ENCODE measurements at places on chromosomes 11 and 22.

GRCh38 chr11:119832202-119832935 is 103.4 kb upstream of the NECTIN1 start:
- peak; percentile 59 for DNase-seq
- peaks cover 3% of the 10 kb centered on the region for H3K4me1 ChIP-seq
- no peaks in the 10 kb centered on the region for H3K36me3 ChIP-seq
- no peak overlapping the region for H3K4me3 ChIP-seq

- no peaks in the 10 kb centered on the region for H3K36me3 ChIP-seq
- H3K4me3 ChIP-seq: no peak overlapping the region
- no peak overlapping the region for H3K27ac ChIP-seq
- peaks cover 1% of the 10 kb centered on the region for H3K4me1 ChIP-seq
- no peak for DNase-seq
Observed at GRCh38 chr11:7973011-7973410, 7.8 kb upstream of the NLRP10 start.

DNA sequence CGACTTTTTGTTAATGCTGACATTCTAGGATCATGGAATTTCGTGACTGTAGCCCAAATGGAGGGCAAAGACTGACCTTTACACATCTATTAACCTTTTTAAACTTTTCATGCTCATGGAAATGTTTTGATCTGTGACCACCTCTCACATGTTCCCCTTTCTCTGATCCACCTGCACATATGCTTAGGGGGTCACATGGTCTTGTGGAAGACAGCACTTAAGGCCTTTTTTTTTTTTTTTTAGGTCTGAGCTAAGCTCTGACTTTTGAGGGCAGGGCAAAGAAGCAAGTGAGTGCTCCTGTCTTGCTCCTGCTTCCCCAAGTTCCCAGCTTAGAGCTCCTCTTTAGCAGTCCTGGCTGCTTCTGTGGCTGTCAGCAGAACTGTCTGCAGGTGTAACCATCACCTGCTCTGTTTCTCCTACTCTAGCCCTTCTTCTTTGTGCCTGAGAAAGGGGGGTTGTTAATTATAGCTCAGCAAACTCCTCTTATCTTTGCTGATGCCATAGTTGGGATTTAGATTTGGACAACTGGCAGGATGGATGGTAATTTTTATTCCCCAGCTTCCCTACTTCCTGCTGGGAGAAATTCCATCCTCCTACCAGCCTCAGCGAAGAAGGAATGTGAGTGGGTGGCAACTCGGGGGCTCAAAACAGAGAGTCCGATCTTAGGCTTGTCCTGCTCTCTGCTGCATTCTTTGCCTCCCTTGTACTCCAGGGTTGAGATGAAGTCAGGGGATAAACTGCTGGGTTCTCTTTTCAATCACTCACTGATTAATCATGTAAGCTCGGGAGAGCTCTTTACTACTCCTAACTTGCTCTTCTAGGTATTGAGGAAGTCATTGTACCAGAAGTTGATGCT is 64.4 kb downstream of the GRAMD1B start:
- H3K4me3 ChIP-seq: no peak overlapping the region
- H3K36me3 ChIP-seq: no peaks in the 10 kb centered on the region
- H3K4me1 ChIP-seq: peaks cover 5% of the 10 kb centered on the region
- no peaks in the 10 kb centered on the region for H3K27me3 ChIP-seq

DNA sequence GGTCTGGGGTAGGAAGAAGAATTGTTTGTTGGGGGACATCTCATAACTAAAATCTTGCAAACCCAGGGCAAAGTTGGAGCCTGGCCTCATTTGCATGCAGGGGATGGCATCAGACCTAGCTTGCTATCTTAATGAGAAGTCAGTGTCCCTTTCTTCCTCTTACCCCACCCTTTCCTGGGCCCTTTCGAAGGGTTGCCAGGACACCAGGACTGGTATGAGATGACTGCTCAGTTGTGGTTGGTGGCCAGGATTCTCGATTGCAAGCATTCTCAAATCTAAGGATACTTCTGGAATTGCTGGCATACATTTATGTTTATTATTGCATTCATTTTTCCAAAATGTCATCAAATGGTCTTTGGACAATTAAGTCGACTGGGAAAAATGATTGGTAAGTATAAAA is 131.0 kb downstream of the SLC1A2 start:
- H3K36me3 ChIP-seq: no peaks in the 10 kb centered on the region
- no peak overlapping the region for H3K27ac ChIP-seq
- no peaks in the 10 kb centered on the region for H3K4me1 ChIP-seq
- no peak for DNase-seq
- H3K27me3 ChIP-seq: no peaks in the 10 kb centered on the region

GRCh38 chr11:120882175-120882574 is 141.7 kb upstream of the TBCEL start:
- peaks cover 5% of the 10 kb centered on the region for H3K4me1 ChIP-seq
- H3K36me3 ChIP-seq: no peaks in the 10 kb centered on the region
- no peak for DNase-seq
- H3K27me3 ChIP-seq: no peaks in the 10 kb centered on the region
- no peak overlapping the region for H3K4me3 ChIP-seq

GRCh38 chr11:93840981-93841380 is 9.4 kb downstream of the VSTM5 start:
- H3K27me3 ChIP-seq: no peaks in the 10 kb centered on the region
- no peak overlapping the region for H3K27ac ChIP-seq
- H3K4me1 ChIP-seq: peaks cover 2% of the 10 kb centered on the region
- no peak overlapping the region for H3K4me3 ChIP-seq
- H3K36me3 ChIP-seq: no peaks in the 10 kb centered on the region

- DNase-seq: no peak
- no peak overlapping the region for H3K4me3 ChIP-seq
- no peaks in the 10 kb centered on the region for H3K27me3 ChIP-seq
- H3K27ac ChIP-seq: no peak overlapping the region
- H3K4me1 ChIP-seq: no peaks in the 10 kb centered on the region
- H3K36me3 ChIP-seq: peaks cover 31% of the 10 kb centered on the region
Observed at GRCh38 chr11:72007587-72007986, 8.9 kb downstream of the IL18BP start.

DNA sequence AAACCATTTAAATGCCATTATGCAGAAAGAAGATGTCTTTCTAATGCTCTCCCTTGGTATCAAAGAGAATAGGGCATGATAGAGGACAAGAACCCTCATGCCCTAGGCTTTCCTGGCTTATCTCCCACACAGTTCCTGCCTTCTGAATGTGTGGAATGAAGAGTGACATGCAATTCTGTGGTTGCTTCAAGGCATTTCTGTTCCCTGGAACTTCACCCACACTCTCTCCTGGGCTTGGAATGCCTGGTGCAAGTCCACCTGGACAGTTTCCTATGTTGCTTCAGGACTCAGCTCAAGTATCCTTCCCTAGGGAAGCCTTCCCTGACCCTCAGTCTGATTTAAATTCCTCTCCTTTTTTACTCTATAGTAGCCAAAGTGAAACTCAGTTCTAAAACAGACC is 53.8 kb upstream of the DRD2 start:
- H3K4me1 ChIP-seq: no peaks in the 10 kb centered on the region
- no peak overlapping the region for H3K27ac ChIP-seq
- H3K4me3 ChIP-seq: no peak overlapping the region
- no peaks in the 10 kb centered on the region for H3K27me3 ChIP-seq
- DNase-seq: no peak

DNA sequence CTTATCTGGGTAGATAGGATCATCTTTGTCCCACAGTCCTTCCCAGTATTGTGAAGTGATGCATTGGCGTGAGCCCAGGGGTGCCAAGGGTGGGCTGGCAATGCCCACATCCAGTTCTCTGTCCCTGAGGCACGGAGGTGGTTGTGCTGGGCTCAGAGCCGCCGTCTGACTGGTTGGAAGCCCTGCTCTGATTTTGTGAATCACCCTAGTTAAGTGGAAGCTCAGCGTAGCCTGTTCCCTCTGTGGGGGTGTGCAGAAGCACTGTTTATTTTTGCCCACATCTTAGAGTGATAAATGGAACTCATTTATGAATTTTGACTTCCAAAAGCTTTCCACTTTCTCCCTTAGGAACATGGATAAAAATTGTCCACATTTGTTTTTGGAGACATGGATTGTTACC is 13.6 kb downstream of the BCR start:
- H3K4me1 ChIP-seq: peaks cover 8% of the 10 kb centered on the region
- H3K27me3 ChIP-seq: no peaks in the 10 kb centered on the region
- H3K4me3 ChIP-seq: no peak overlapping the region
- no peak for DNase-seq

DNA sequence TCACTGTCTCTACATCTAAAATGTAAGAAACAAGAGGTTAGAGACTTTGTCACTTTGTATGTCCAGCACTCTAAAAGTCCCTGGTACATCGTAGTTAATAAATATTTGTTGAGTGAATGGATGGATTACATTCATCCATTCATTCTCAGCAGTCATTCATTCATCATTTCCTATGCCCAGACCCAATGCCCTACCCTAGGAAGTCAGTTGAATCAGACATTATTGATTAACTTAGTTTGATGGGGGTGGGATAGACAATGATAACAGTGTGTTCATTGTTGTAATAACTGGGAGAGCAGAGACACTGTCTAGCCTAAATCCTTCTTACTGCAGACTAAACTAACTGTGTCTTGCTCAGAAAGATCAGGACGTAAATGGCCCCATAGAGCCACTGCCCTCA is 1.2 kb upstream of the CENPM start:
- H3K27ac ChIP-seq: no peak overlapping the region
- no peak overlapping the region for H3K4me3 ChIP-seq
- H3K4me1 ChIP-seq: peaks cover 5% of the 10 kb centered on the region
- no peak for DNase-seq

- no peak overlapping the region for H3K27ac ChIP-seq
- DNase-seq: no peak
- H3K4me1 ChIP-seq: no peaks in the 10 kb centered on the region
- H3K36me3 ChIP-seq: no peaks in the 10 kb centered on the region
- no peak overlapping the region for H3K4me3 ChIP-seq
Observed at GRCh38 chr11:130705670-130706421, 210.4 kb downstream of the SNX19 start.

- no peaks in the 10 kb centered on the region for H3K36me3 ChIP-seq
- H3K27ac ChIP-seq: no peak overlapping the region
- no peaks in the 10 kb centered on the region for H3K27me3 ChIP-seq
- no peak overlapping the region for H3K4me3 ChIP-seq
Observed at GRCh38 chr11:76669901-76670484, 554 bp downstream of the LRRC32 start.

DNA sequence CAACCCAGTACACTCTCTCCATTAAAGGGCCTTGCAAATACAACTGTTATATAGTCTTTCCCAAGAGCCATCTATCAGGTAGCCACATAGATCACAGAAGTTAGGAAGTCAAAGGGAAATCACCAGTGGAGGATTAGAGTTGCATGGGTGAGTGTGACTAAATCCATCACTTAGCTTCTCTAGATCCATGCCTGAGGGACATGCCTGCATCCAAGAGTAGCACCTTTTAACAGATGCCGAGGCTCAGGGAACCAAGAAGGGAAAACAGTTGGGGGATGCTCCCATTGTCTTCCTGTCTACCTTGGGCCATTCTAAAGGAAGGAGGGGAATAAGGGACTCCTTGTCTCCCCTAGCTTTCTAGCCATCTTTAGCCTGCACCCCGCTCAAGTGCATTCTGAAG is 77.9 kb downstream of the XRRA1 start:
- peak overlapping the region; percentile 12 for H3K4me3 ChIP-seq
- peak; percentile 23 for DNase-seq
- H3K27me3 ChIP-seq: no peaks in the 10 kb centered on the region

GRCh38 chr11:85062659-85063058 is 564.5 kb downstream of the DLG2 start:
- no peaks in the 10 kb centered on the region for H3K27me3 ChIP-seq
- H3K36me3 ChIP-seq: no peaks in the 10 kb centered on the region
- H3K4me1 ChIP-seq: no peaks in the 10 kb centered on the region
- DNase-seq: no peak
- no peak overlapping the region for H3K4me3 ChIP-seq

- no peak overlapping the region for H3K27ac ChIP-seq
- H3K4me1 ChIP-seq: no peaks in the 10 kb centered on the region
- H3K36me3 ChIP-seq: no peaks in the 10 kb centered on the region
- no peak for DNase-seq
Observed at GRCh38 chr22:49350441-49351121, 477.1 kb downstream of the BRD1 start.

GRCh38 chr11:58927393-58928106 is 11.7 kb upstream of the GLYATL1 start:
- no peaks in the 10 kb centered on the region for H3K36me3 ChIP-seq
- DNase-seq: peak; percentile 97
- peak overlapping the region; percentile 14 for H3K4me3 ChIP-seq

- H3K4me1 ChIP-seq: no peaks in the 10 kb centered on the region
- DNase-seq: no peak
- H3K27ac ChIP-seq: no peak overlapping the region
- no peaks in the 10 kb centered on the region for H3K27me3 ChIP-seq
Observed at GRCh38 chr11:117064275-117064674, 34.0 kb downstream of the SIK3 start.

GRCh38 chr11:65860278-65861164 is at the start of gene MUS81:
TSS of gene MUS81 (plus strand) at chr11:65860433. CDS start at chr11:65860754, 321 bp downstream.
- H3K4me3 ChIP-seq: peak within 1 kb of the TSS; percentile 65
- peaks cover 13% of the 10 kb centered on the region for H3K36me3 ChIP-seq
- peak within 1 kb of the TSS; percentile 87 for H3K27ac ChIP-seq
- peaks cover 3% of the 10 kb centered on the region for H3K4me1 ChIP-seq
- DNase-seq: peak; percentile 99

DNA sequence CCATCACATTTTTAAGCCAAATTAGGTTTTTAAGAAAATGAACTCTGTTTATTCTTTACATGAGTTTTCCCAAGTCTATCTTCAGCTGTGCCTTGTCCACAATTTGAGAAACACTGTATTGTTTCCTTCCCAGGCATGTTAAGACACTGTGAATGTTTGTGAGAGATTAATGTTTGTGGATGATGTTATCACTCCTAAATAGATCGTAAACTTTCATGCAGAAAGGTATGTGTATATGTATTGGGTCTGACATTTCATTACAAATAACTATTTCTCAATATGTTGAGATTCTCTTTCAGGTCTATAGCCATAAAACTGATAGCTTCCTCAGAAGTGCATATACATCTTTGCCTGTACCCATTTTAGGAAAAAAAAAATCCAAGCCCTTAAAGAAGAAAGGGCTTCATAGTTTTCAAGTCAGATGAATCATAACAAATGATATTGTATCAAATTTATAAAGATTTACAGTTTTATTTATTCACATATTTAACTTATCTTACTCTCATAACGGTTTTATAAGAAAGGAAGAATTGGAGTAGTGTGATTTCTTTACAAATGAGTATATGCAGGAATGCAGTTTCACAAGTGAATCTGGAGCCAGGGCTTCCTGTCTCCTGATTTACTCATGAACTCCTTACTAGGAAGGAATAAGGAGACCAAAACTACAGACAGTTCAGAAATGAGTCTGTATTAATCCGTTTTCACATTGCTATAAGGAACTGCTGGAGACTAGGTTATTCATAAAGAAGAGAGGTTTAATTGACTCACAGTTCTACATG is 11.2 kb downstream of the OR8D1 start:
- H3K27ac ChIP-seq: no peak overlapping the region
- no peak overlapping the region for H3K4me3 ChIP-seq
- peak; percentile 54 for DNase-seq

DNA sequence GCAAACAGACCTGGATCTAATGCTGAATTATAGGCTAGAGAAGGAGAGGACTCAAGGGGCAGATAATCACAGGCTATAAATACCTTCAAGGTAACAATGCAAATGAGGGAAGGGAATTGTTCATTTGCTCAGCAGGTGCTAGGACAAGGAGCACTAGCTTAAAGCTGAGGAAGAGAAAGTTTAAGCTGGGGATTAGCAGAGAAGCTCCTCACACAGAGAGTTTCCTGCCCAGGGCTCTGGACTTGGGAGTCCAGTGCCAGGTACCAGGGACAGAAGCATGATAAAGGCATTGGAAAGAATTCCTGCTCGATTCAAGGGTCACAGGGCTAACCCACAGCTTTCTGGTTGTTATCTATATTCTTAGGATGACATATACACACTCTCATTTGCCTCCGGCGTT is 509.9 kb downstream of the NTM start:
- peak; percentile 75 for DNase-seq
- H3K27me3 ChIP-seq: no peaks in the 10 kb centered on the region
- H3K36me3 ChIP-seq: no peaks in the 10 kb centered on the region
- H3K27ac ChIP-seq: no peak overlapping the region
- H3K4me3 ChIP-seq: no peak overlapping the region
